Fibroblast of skin of right biceps (primary cell): ENCODE measurements at places on chromosomes 12 and 14.

- no peak for DNase-seq
These were observed 401.0 kb downstream of the BTG1 start for GRCh38 chr12:91744597-91744996.

- DNase-seq, result no peak
These were observed 33.1 kb downstream of the MAP3K9 start for GRCh38 chr14:70776197-70776596.

GRCh38 chr14:55734731-55735130 is 154.7 kb downstream of the KTN1 start:
- DNase-seq, result no peak

GRCh38 chr14:96082420-96083300 is 43.5 kb downstream of the C14orf132 start:
- no peak for DNase-seq

DNA sequence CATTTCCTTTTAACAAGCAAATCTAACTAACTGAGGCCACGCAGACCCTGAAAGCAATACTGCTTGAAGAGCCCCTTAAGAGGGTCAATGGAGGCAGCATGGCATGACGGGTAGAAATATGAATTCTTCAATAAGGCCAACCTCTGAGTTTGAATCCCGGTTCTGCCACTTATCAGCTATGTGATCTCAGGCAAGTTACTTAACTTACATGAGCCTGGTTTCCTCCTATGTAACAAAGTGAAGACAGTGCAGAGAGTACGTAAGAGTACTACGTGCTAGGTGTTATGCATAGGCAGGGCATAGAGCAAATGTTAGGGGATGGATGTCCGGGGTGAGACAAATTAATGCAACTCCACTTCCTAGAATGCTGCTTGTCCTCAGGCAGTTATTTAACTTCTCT is 4.7 kb downstream of the HOMEZ start:
- no peak for DNase-seq

- no peak for DNase-seq
These were observed 54.6 kb upstream of the ATF7IP start for GRCh38 chr12:14310866-14311265.
